ENCODE measurements at places on chromosomes 13 and 19.

- DNase-seq = no peak
Measured at GRCh38 chr13:91778123-91778522, 379.7 kb downstream of the GPC5 start.

DNA sequence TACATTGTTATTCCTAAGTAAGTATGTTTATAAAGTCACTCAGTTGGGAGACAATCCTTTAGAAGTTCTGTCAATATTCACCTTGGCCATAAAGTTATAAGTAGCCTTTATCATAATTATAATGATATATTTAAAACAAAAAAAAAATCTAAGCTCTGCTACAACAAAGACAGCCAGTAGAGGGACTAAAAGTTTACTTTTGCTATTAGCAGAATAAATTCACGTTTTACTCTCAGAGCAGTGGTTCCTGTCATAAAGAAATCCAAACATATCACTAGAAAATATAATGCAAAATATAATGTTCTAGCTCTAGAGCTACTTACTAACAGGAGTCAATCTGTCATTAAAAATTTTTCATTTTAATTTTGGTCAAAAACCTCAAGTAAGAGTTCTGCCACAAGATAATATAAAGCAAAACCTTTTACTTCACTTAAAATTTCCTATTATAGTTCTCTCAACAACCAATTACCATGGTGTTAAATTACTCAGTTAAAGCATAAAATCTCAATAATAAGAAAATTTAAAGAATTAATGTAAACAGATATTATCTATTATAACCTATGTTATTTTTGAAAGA is 17.7 kb downstream of the INTS6 start:
- no peak for DNase-seq

DNA sequence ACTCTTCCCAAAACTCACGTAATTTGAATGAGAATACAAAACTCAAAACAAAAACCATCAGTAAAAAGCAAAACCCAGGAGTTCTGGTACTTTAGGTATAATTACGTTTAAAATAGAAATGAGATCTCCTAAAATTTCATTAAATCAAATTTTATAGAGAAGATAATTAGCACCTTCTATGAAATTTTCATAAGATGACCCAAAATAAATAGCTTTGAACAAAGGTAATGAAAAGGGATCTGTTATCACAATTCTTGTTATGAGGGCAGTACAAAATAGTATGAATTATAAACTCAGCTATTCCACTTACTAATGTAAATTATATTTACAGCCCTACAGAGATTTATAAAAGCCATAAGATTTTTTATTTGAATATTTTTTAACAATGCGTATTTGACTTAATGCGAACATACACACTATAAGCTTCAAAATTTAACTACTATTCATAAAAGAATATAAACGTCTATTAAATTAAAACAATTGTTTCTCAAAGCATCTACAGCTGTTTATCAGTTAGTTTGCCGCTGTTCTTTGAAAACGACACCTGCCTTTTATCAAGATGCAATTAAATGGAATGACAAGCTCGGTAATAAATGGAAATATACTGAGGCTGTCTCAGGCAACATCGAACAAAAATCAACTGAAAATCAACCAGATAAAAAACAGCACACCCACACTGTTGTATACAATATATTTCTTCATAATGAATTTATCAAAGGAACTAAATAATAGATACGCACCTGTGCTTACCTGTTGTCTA is 63.8 kb downstream of the KCNRG start:
- no peak for DNase-seq

GRCh38 chr13:112696869-112697465 is 7.1 kb downstream of the ATP11A start:
- DNase-seq = no peak

GRCh38 chr13:40792284-40793051 is 3.1 kb downstream of the SLC25A15 start:
- no peak for DNase-seq

- DNase-seq = no peak
Measured at GRCh38 chr13:56066321-56066720, 1074.4 kb upstream of the PRR20A start.

DNA sequence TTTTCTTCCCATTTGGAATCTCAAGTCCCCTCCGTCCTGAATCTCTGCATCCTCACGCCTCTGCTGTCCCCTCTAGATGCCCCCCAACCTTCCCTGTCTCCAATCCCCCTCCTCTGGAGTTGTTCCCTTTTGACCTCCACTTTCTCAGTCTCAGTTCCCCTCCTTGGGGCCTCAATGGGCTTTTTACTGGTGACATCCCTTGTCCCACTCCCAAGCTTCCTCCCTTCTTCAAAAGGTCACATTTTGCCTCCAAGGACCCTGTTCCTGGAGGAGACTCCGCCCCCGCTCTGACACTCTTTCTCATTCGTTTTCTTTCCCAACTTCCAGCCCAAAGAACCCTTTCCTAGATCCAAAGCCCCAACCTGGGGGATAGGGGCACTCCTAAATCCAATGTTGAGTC is 1.0 kb downstream of the AP2S1 start:
- DNase-seq = no peak

DNA sequence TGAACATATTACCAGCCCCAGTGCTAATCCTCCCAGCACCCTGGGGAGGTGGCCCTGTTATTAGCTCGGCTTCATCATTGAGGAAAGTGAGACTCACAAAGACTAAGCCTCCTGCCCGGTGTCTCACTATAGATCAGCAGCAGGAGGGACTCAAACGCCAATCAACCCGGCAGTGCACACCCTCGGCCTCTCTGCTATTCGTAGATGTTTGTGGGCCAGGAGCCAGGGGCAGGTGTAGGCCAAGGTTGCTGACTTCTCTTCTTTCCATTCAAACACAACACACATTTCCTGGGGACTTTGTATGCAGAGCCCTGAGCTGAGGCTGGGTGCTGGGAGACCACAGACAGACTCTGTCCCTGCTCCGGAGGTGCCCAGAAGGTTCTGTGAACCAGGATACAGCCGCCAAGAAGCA is 9.4 kb upstream of the SBK3 start:
- DNase-seq = no peak

DNA sequence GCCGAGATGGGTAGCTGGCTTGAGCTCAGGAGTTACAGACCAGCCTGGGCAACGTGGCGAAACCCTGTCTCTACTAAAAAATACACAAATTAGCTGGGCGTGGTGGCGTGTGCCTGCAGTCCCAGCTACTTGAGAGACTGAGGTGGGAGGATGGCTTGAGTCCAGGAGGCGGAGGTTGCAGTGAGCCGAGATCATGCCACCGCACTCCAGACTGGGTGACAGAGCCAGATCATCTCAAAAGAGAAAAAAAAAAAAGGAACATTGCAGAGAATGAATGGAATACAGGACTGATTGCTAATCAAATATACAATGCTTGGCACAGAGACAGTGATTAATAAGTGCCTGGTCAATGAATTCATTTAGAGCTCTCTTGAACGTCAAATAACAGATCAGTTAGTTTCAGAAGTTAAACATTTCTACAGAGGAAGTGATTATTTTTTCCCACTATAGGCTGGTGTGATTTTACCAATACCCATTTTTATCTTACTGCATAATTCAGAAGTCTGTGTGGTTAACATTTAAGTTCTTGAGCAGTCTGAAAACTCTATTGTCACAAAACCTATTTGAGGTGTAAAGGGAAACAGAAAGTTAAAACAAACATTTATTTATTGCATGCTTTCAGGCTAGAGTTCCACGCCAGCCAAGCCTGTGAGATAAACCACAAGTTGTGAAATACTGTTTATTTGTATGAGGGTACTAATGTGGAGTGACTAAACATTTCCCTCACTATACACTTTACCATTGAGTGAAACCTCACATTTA is 7.7 kb upstream of the TBC1D4 start:
- no peak for DNase-seq

- no peak for DNase-seq
Measured at GRCh38 chr19:32864318-32865007, 5.1 kb downstream of the SLC7A9 start.

GRCh38 chr13:72383646-72384045 is 343.8 kb downstream of the MZT1 start:
- DNase-seq = no peak

GRCh38 chr13:28251466-28251865 is 113.1 kb downstream of the PAN3 start:
- DNase-seq = no peak

DNA sequence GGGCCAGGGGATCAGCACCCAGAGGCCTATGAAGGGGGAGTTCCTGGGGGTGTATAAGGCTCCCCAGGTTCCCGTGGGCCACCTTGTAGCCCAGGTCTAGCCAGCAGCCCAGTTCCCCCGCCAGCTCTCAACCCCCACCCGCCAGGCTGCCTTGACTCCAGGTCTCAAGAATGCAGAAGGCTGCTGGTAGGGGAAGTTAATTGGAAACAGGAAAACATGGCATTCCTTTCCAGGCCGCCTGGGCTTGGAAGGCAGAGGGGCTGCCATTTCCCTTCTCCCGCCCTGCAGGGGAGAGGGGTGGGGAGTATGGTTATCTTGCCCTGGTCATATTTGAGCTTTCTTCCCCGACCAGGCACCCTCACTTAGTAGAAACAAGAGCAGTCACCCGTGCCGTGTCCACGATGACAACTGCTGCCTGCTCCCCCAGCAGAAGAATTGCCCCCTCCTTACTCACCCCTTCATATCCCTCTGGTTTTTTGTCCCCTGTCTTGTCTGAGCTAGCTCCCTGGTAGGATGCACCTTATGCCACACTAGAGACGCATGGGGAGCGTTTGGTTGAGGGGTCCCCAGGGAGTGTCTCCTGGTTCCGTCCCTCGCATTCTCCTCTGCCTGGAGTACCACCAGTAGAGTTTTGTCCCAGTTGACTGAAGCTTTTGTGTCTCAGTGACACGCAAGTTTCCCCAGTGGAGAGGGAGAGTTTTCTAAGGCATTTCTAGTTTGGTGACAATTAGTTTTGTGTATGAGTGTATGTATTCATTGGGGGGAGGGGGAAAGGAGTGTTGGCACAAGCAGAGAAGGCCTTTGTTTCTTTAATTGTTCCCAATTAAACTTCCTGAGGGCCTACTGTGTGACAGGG is 4.5 kb downstream of the BICRA start:
- DNase-seq = no peak

DNA sequence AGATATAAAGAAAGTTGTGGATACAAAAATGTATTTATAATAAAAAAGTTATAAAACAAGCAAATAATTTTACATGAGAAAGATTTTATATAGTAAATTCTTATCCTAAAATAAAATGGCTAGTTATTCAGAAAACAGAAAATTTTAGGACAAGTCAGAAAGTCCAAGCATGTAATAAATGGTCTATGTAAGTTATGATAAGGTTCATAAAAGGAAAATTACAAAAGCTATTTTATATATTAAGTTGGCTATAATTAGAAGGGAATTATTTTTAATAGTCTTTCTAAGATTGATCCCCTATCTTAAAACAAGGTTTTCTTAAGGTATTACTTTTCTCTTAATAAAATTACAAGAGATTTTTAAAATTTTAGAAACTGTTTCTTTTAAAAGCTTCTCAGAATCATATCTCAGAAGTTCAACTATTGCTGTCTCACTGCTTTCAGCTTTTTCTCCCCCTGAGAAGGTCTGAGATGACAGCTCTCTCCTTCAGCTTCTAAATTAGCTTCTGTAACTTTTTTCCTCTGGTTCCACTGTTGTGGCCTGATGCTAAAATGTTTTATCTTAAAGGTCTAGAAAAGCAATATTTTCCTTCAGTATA is 8.7 kb downstream of the CCDC169 start:
- no peak for DNase-seq

- DNase-seq = no peak
Measured at GRCh38 chr13:22793598-22794134, 387.1 kb upstream of the SGCG start.
